ENCODE measurements at places on chromosomes 13 and 19.

DNA sequence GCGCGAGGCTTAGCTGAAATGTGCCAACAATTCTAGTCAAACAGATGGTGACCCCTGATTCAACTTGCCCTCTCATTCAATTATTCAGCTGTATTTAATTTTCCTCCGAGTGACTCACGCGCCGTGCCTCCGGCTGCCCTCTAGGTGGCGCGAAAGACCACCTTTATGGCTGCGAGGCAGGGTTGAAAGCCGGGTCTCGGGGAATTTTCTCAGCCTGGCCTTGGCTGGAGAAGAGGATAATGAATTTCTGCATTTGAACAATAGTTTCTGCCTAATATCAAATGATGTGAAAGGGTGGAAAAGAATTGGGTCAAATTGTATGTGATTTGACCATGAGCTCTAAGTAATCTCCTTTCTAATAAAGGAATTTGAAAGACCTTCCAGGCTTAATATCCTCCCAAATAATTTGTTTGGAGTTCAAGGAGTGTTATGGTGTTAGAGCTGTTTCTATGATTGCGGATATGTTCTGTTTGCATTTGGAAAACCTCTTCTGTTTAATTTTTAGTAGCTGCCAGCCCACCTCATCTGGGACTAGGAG lies 310.9 kb downstream of the ZNF536 start:
- DNase-seq: peak; percentile 97

DNA sequence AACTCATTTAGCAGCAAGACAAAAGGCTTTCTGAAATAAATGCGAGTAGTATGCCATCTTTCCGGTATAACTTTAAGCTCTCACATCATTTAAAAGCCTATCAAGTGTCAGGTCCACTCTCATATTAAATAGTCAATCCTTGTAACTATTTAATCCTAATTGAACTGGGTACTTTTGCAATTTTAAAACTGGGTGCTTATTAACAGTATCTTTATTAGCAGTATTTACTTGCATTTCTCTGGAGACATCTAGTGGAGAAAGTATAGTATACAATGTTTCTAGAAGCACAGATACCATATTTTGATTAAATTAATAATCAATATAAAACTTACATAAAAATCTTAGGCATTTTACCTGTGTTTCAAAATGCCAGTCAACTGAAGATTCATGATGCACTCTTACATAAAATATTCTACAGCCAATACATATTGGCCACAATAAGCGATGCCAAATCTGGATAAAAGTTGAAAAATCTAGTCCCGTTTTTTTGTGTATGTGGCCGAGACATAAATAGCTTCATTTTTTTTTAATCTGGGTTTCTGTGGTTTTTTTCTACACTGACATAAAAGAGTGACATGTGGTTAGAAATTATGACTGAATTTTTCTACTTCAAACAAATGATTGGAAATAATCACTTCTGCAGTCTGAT lies 4.3 kb upstream of the POSTN start:
- DNase-seq: peak; percentile 38

DNA sequence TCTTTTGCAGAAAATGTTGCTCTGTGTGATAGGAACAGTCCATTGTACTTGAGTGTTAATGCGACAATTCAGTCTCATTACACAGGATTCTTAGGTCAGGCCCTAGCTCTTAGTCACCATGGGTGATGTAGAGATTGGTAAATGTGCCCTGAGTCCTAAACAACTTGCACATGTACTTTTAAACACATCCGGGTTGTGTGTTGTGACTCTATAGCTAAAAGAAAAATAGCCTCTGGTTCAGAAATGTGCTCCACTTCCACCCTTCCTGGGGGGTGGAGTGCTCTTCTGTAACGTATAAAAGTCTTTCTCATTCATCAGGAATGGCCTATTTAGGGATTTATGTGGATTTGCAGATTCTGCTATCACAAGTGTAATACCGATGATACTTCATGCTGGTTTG lies 5.2 kb downstream of the SPATA13 start:
- no peak for DNase-seq

DNA sequence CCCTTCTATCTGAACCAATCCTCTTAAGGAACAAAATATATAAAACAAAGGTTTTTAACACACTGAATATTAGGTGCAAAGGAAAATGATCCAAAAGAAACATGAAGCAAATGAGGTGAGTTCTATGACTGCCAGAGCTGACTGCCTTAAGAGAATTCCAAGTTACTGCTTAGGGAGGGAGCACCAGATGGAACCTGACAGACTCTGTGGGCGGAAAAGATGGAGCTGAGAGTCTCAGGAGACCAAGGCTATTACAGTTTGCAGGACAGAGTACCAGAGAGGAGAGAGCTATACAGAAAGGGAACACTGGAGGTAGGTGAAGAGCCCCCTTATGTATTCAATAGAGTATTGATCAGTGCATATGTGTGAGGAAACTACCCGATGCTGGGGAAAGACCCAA lies 87.2 kb downstream of the B3GLCT start:
- peak; percentile 16 for DNase-seq

DNA sequence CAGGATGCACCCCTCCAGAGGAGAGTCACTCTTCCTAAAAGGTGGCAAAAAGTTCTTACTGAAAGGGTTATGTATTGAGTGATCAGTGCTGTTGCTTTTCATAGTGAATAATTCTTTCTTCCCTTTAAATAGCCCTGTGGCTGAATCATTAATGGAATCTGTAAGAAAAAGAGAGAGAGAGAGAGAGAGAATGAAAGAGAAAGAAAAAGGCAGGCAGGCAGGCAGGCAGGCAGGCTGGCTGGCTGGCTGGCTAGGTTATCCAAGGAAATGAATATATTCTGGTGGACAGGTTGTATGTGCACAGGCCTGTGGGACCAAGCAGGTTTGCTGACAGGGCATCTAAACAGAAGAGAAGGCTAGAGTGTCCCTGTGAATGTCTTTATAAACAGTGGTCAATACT lies 100.5 kb downstream of the DLEU7 start:
- DNase-seq: no peak

- DNase-seq: no peak
Measured at GRCh38 chr19:6528544-6529121, 2.2 kb upstream of the TNFSF9 start.

DNA sequence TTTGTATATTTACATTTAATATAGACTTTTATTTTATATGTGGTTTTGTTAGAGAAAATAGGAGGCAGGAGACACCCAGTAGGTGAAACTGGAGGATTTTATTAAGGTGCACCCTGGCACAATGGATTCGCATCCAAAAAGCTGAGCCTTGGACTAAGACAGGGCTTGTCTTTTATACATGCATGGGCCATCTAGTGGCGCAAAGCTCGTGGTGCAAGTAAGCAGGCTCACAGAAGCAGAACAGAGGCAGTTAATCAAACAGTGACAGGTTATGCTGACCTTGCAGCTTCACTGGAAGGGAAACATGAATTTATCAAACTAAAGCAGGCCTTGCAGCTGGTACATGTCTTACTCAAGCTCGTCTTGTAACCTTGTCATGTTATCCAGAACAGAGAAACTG lies 58.8 kb upstream of the ZNF681 start:
- no peak for DNase-seq

- no peak for DNase-seq
Measured at GRCh38 chr13:86900906-86901305, 770.3 kb upstream of the SLITRK5 start.

DNA sequence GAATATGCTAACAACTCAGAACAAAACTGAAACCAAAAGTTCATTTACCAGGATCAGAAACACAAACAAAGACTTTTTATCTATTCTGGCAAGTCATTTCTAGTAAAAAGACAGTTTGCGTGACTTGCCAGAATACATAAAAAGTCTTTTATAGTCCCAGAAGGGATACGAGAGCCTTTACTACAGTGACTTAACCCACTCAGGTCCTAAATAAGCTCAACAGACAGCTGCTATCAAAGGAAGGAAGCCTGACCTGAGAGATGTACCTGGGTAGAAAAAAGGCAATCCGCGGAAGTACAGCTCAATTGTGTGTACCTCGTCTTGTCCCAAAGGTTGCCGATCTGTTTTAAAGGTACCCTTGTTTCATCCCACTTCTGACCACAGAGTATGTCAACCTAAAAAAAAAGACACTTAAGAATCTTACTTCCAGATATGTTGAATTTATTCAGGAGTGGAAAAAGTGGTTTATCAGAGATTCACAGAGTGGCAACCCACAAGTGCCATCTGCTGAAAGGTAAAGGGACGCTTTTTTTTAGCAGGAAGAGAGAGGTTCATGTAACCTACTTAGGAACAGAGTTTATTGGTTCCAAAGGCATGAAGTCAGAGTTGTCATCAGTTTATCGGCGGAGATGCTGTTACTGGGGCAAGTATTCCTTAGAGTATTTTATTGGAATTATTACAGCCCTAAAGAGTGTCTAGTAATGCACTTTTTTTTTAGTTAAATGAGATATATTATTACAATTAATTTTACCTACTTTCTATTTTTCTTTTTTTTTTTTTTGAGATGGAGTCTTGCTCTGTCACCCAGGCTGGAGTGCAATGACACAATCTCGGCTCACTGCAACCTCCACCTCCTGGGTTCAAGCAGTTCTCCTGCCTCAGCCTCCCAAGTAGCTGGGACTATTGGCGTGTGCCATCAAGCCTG lies 69.7 kb upstream of the C1QTNF9B start:
- DNase-seq: no peak

DNA sequence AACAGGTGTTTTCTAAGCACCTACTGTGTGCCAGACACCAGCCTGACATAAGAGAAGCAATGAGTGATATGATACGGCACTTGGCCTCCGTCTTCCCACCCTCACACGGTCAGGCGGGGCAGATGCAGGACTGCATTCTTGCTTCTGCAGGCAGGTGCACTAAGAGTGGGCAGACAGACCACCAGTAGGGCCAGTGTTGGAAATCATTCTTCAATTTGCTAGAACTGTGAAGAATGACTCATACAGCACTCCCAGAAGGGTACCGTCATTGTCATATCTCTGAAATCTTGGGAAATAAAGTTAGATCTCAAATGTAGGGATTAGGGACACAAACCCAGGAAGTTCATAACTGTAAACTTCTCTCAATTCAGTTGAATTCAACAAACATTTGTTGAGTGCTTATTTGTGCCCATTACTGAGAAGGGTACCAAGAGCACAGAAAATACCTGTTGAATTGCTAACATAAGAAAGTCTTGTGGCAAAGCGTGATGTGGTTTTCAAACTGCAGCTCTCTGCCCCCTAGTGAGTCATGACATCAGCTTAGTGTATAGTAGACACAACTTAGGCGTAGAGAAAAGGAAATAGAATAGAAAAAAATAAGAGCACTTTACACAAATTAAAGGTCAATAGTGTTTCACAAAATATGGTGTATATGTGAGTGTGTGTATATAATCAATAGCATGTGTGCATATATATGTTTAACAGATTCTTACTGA lies 76.1 kb downstream of the TEX26 start:
- DNase-seq: no peak

DNA sequence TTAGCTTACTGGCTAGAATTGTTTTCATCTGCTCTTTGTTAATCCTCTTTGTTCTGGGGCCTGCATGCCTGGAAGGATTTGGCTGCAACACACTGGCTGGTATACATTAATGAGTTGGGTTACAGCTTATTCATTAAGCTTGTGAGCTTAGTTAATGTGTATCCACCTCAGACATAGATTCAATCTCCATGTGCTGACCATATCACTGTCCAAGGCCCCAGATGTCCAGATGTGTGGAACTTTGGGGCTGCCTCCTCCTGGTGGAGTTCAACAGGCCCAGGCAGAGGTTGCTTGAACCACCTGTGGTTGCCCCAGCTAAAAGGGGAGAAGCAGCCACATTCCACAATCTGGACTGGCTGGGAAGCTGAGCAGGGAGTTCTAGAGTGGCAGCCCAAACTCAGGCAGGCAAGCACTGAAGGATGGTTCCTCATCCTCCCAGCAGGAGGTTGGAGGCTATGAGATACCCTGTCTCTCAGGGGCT lies 5.4 kb downstream of the DIAPH3 start:
- DNase-seq: no peak

DNA sequence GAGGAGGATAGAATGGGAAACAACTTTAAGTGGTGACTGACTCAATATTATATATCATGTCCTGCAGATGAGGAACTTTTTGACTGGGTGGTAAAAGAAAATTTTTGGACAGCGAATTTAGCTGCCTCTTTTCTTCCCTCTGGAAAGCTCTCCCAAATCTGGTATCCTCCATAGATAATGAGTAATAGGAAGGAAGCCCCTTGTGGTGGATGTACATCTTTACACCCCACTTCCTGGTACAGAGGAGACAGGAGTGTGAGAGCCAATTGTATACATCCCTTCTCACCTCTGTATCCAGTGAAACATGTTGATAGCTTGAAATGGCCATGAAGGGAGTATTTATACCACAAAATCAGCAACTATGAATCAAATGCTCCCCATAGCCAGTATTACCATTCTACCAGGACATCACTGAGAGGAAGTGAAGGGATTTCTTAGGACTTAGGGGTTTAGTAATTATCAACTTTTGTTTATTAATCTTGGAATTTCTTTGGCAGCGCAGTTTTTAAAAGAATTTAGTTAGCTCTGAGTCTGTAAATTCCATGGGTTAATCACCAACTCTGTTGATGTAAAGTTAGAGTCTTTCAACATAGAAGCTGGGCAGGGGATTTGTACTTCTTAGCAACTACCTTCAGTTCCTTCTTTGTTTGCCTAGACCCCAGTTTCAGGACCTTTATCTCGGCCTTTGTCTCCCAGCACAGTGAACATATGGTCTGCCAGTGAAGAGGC lies 17.0 kb upstream of the TDRD3 start:
- no peak for DNase-seq

DNA sequence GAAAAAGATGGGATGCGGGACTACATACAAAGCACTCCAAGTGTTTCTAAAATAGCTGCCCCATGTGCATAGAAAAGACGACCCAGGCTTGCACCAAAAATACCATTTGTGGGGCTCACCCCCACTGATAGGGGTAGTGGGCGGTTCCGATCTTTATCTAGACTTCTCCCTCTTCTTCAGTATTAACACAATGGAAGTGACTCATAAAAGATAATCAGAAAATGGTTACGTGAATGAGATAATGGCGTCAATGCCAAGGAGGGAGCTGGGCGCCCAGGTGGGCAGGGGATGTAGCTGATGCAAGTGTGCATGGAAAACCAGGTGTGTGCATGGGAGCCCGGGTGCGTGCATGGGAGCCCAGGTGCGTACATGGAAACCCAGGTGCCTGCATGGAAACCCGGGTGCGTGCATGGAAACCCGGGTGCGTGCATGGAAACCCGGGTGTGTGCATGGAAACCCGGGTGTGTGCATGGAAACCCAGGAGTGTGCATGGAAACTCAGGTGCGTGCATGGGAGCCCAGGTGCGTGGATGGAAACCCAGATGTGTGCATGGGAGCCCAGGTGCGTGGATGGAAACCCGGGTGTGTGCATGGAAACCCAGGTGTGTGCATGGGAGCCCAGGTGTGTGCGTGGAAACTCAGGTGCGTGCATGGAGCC lies 32.7 kb downstream of the LAMP1 start:
- no peak for DNase-seq

- no peak for DNase-seq
Measured at GRCh38 chr13:65264066-65264465, 1966.1 kb downstream of the PCDH9 start.

DNA sequence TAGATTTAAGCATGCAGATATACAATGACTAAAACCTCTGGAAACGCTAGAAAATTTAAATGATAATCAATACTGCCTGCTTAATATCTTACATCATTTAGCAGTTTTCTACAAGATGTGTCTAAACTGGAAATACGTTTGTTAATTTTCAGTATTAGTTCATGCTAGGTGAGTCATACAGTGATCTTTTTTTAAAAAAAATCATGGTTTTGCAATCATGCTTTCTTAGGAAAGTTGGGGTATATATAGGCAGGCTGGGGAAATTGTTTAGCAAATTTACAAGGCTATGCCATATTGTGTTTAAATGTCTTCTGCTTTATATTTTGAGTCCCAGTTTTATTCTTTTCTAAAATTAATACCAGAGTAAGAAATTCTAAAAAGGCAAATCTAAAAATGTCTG lies 245.4 kb upstream of the SPRY2 start:
- no peak for DNase-seq

Measured in eye (tissue), 1 donor.